CD8-positive, alpha-beta memory T cell (primary cell): ENCODE measurements at places on chromosomes 3 and 15.

DNA sequence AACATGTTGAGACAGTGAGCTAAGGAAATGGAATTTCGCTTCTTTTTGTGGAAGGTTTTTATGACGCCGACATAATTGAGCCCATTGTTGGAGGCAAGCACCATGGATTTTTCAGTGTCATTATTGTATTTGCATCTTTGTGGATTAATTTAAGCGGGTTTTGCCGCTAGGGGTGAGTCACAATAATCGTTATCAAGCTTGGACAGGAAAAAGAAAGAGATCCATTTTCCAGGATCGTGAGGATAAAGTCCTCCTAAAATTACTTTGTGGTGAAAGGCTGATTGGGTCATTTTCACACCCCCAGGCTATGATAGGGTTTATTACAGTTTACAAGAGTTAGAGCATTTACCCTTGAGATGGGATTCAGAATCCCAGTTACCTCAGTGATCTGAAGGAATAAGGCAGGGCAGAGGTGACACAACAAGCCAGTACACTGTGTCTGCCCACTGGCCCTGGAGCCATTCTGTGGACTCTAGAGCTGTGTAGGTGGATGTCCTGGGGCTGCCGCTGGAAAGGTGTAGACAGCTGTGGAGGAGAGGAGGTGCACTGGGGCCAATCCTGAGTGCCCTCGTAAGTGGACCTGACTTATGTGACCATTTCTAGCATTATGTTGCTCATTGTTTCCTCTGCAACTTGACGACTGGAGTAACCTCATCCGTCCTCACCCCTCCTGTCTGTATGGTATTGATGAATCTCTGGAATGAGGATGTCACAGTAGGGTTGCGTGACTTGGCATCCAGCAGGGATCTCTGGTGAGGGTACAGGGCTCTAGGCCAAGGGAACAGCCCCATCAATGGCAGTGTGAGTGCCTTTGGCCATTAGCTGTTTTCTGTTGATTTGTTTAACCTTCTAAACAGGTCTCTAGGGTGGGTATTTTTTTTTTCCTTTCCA is 370.1 kb downstream of the LRTM1 start:
- H3K36me3 ChIP-seq = no peaks in the 10 kb centered on the region
- H3K27ac ChIP-seq = no peak overlapping the region
- H3K4me3 ChIP-seq = no peak overlapping the region
- no peaks in the 10 kb centered on the region for H3K4me1 ChIP-seq

- H3K4me1 ChIP-seq = no peaks in the 10 kb centered on the region
- no peaks in the 10 kb centered on the region for H3K27me3 ChIP-seq
- no peaks in the 10 kb centered on the region for H3K36me3 ChIP-seq
- H3K27ac ChIP-seq = no peak overlapping the region
- H3K4me3 ChIP-seq = no peak overlapping the region
These were observed 93.0 kb upstream of the HES1 start for GRCh38 chr3:194042927-194043326.

DNA sequence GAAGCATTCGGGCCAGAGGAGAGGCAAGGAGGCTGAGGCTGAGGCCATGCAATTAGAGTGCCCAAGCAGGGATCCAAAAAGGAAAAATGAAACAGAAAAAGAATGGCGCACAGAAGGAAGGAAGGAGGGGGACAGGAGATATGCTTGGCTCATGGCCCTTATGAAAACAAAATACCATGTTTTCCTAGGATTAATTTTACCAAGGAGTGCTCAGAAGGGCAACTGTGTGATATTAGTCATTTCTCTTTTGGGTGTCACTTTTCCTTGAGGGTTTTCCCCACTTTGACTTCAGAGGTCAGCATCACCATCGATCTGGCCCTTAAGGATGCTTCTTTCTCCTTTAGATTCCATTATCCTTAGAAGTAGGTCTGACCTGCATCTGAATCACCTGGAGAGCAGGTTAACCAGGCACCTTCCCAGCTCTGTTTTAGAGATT is 1.4 kb downstream of the PARP14 start:
- H3K4me1 ChIP-seq = peaks cover 44% of the 10 kb centered on the region
- H3K27me3 ChIP-seq = no peaks in the 10 kb centered on the region
- H3K4me3 ChIP-seq = peak overlapping the region; percentile 92
- H3K27ac ChIP-seq = peak overlapping the region; percentile 93

DNA sequence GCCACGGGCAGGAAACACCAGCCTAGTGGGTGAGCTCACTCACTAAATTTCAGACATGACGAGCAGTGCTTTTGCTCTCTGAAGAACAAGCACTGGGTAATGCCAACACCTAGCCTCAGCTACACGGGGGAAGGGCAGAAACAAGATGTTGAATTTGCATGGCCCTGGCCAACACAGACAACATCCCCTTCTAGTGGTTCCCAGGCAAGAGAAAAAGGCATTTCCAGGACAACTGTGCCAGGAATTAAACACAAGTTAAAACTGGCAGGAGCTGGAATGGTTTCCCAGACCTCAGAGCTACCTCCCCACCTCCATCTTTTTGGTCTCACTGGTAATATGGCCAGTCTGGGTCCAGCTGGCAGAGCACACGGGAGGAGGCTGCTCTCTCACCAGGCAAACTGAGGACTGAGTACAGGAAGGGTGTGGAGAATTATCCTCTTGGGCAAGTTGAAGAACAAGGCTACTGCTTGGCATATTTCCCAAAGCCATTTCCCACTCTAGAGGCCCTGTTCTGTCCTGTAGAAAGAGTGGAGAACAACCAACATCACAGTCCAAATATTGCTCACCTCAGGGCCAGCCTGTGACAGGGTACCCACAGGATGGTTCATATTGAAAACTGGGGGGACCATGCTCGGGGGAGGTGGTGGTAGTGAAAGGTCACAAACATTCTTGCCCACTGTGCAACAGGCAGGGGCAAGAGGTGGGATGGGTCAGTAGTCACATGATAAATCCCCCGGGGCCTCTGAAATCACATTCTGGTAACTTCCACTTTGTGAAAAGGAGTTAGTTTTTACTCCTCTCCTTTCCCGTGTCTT is 26.5 kb downstream of the TSPAN3 start:
- peaks cover 8% of the 10 kb centered on the region for H3K36me3 ChIP-seq
- H3K27me3 ChIP-seq = no peaks in the 10 kb centered on the region
- no peak overlapping the region for H3K27ac ChIP-seq
- H3K4me1 ChIP-seq = no peaks in the 10 kb centered on the region
- no peak for DNase-seq

DNA sequence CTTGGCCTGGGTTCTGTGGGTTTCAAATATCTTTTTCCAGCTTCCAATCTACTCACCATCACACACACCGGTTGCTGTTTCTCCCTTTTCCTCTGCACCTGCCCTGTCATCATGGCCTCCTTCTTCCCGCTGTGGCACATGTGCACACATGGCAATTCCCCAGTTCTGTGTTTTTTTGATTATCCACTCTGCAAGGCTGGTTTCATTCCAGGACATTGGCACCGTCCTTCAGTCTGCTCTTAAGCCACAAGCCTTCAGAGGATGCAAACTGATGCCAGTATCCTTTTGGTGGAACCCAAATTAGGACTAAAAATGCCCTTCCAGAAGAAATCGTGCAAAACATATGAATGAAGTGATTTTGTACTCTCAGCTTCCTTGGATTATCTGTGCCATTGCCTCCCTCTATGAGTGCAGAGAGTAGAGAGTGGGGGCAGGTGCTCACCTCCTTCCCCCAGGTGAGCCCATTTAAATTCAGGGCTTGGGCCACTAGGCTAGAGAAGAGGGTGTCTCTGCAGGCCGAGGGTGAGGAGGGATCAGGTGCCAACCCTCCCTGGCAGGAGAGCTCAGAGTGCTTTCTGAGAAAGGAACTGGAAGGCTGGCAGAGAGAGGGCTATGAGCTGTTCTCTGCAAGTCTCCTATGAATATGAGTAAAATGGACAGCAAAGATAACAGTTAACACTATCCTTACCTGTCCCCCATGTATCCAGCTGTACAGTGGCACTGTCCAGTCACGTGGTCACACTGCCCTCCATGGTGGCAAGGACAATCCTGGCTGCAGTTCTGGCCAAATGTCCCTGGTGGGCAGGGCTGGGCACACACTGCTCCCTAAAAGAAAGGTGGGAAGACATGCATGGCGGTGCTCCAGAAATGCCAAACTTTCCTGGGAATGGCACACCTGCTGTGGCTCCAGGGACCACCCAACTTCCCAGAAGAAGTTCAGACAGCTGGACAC is 100.8 kb downstream of the RAB11A start:
- DNase-seq = no peak
- H3K4me1 ChIP-seq = no peaks in the 10 kb centered on the region
- no peak overlapping the region for H3K4me3 ChIP-seq
- no peaks in the 10 kb centered on the region for H3K36me3 ChIP-seq

DNA sequence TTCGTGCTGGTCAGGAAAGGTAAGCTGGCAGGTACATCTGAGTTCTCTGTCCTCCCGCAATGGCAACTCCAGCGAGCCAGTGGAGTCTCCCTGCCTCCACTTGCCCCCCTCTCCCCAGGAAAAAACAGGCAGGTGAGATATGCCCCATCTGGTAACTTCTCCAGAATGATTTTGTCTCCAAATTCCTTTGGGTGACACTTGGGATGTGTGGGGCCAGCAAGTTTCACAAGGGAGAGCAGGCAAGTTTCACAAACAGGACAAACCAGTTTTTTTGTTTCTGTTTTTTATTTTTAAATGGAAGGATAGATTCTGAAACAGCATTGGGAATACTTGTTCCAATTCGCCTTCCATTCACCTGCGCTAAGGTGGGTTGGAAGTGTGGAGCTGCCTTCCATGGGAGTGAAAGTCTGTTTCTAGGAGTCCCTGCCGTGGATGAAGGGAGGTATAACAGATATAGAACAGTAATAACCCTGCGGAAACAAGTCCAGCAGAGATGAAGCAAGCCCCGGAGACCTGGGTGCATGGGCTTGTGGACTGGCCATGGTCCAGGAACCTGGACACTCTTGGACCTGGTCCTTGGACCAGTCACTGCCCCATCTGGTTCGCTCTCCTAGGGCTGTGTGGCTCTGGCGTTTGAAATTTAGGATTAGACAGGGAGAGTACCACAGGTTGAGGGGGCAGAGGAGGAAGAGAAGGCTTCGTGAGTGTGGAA is 22.9 kb upstream of the KIF23 start:
- H3K27me3 ChIP-seq = no peaks in the 10 kb centered on the region
- no peak overlapping the region for H3K4me3 ChIP-seq
- no peaks in the 10 kb centered on the region for H3K36me3 ChIP-seq
- no peak overlapping the region for H3K27ac ChIP-seq

GRCh38 chr3:34483311-34483887 is 685.0 kb downstream of the PDCD6IP start:
- no peaks in the 10 kb centered on the region for H3K36me3 ChIP-seq
- H3K4me1 ChIP-seq = no peaks in the 10 kb centered on the region
- H3K27me3 ChIP-seq = no peaks in the 10 kb centered on the region
- H3K27ac ChIP-seq = no peak overlapping the region
- DNase-seq = no peak
- H3K4me3 ChIP-seq = peak overlapping the region; percentile 16

DNA sequence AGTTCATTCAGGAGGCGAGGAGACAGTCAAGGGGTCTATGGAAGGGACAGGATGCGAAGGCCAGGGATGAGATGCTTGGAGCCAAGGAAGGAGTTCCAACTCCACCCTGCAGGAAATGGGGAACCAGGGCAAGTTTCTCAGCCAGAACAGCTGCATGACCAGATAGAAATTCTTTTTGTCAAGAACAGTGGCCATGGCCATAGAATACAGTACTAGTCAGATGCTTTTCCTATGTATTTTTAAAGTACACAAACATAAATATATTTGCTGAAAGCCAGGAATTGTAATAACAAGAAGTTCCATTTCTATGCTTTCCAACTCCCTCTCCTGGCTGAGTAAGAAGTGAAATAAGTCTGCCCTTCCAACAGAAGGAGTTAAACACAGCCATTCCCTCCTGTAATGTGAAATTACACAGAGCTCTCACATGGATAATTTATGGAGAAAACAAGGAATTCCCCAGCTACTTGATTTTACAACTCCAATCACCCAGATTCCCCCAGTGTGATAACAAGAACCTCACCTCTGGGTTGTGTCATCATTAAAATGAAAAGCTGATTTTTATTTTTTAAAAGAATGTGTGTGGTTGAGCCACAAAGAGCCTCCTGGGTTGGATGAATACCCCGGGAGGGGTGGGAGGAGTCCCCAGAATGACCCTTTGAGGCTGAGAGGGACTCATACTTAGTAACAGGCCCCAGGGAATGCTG is 124.6 kb upstream of the ARHGEF3 start:
- peaks cover 75% of the 10 kb centered on the region for H3K4me1 ChIP-seq
- H3K27ac ChIP-seq = no peak overlapping the region
- DNase-seq = no peak
- no peaks in the 10 kb centered on the region for H3K27me3 ChIP-seq

DNA sequence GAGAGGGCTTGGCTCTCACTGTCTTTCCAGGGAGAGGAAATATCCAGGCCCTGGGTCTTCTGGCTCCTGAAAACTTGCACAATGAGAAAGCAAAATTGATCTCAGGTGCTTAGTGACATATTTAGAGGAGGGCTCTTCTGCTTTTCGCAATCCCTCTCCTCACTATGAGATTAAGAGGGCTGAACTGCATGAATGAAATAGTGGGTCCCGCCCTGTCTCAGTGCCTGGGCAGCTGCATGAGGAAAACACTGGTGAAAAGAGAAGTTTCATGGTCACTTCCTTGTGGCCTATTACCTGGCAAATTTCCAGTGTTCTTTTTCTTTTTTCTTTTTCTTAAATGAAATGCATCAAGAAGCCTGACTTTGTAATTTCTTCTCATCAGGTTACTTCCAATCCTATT is 73.5 kb downstream of the TRAK1 start:
- no peak overlapping the region for H3K4me3 ChIP-seq
- H3K4me1 ChIP-seq = peaks cover 12% of the 10 kb centered on the region
- H3K27me3 ChIP-seq = no peaks in the 10 kb centered on the region
- DNase-seq = no peak
